Transverse colon (tissue), 4 donors: ENCODE measurements at places on chromosomes 7 and 10.

DNA sequence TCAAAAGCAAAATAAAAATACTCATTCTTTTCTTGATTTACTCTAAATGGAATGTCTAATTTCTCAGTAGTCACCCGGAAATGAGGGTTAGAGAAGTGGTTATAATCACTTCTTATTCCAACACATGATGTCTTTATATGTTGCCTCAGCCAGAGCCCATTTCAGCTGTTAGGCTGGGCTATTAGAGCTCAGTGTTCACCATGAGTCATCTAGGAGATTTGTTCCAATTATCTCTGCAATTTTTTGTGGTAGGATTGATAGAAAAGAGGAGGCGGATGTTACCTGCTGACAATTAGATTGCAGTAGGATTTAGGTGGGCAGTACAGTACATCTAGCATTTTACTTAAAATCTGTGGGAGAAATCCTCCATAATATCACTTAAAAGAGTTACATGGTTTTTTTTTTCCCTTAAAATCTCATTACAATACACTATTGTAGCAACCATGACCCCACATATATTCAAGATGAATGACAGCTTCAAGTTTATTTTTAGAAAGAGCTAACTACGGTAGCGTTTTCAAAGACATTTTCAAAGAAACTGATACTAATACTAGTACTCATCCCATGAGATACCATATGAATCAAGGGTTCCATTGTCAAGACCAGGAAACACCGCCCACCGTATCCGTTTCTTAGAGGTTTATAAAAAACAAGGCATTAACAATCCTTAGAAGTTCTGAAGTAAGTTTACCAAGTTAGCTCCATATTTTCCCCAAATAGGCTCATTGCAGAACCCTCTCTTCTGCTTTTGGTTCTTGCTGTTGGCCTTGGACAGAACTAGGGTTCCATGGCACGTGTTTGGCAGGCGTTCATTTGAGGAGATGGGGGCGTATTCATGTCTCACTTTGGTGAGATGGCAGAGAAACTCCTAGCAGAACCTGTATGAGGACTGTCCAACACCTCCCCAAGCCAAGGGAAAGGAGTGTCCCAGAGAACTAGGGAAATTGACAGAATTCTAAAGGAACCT is 10.4 kb downstream of the CPA2 start:
- no peak for DNase-seq

- no peak for DNase-seq
Measured at GRCh38 chr7:132399367-132399766, 176.9 kb downstream of the PLXNA4 start.

DNA sequence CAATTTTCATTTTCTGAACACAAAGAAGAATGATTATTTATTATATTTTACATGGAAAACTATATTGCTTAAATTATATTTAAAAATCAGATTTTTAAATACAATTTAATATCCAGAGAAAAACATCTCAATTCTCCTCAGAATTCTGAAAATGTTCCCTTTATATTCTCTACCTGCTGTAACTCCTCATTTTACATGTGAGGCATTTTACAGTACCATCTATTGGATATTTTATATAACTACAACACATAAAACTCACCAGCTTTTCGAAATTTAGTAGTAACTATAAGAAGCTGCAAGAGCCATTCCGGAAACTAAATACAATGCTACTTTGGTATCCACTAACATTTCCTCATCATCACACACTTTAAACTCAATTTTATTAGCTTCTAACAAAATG is 264.6 kb downstream of the DGKB start:
- no peak for DNase-seq

- DNase-seq, result peak; percentile 29
Measured at GRCh38 chr10:88114368-88114767, 250.9 kb downstream of the PTEN start.

DNA sequence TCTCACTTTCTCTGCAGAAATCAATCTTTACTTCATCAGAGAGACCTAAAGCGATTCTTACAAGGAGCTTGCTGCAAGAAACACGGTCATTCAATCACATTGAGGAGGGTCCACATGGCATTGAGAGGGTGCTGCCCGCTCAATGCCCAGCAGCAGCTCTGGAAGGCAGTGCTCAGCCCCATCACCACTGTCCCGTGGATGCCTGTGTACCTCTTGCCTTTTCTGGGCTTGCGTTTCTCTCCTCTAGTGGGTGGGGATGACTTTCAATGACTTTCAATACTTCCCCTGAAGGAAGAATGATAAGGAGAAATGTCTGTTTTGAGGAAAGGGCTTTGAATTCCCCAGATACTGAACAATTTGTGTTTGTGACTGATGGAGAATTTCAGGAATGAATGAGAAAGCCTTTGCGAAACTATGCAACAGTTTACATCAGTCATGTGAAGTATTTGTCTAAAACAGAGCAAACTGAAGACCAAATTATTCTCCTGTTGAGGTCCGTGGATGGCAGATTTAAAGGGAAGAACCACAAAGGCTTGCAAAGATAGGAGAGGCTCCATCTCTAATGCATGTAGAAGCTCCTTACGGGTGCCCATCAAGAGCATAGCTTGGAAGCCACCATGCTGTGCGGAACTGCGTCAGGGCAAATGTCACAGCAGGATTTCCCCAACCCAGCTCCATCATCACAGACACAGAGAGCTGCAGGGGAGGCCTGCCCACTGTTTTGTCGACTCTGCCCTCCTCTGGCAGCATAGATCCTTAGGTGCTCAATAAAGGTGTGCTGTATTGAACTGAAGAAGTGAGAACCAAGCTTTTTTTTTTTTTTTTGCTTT is 6.6 kb upstream of the ZNF22 start:
- DNase-seq, result no peak

DNA sequence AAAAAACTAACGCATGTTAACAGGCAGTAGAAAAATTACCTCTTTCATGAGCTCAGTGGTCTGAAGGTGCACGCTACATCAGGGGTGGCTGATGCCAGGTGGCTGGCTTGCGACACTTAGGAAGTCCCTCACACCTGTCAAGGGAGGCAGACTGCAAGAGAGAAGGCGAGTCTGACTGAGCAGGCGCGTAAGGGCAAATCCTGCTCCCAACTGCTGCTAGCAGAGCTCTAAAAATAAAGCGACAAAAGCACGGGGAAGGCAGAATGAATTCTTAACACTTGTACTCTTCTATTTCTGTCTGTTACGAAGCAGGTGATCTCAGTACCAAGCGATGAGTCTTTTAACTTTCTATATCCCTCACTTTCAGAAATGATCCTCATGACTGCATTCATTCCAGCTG is 33.1 kb downstream of the CACNA2D1 start:
- no peak for DNase-seq

- no peak for DNase-seq
Measured at GRCh38 chr10:36493516-36493880, 631.9 kb upstream of the ANKRD30A start.

- DNase-seq, result no peak
Measured at GRCh38 chr10:12980713-12981306, 20.7 kb downstream of the CCDC3 start.

GRCh38 chr10:96703358-96703757 is 17.0 kb downstream of the PIK3AP1 start:
- DNase-seq, result no peak

- no peak for DNase-seq
Measured at GRCh38 chr7:44497155-44498027, 6.9 kb upstream of the NUDCD3 start.

- peak; percentile 14 for DNase-seq
Measured at GRCh38 chr7:3955751-3956696, 655.0 kb downstream of the SDK1 start.

GRCh38 chr10:37855636-37856035 is 1.8 kb downstream of the ZNF248 start:
- no peak for DNase-seq

- no peak for DNase-seq
Measured at GRCh38 chr7:103592187-103592586, 146.2 kb upstream of the SLC26A5 start.

DNA sequence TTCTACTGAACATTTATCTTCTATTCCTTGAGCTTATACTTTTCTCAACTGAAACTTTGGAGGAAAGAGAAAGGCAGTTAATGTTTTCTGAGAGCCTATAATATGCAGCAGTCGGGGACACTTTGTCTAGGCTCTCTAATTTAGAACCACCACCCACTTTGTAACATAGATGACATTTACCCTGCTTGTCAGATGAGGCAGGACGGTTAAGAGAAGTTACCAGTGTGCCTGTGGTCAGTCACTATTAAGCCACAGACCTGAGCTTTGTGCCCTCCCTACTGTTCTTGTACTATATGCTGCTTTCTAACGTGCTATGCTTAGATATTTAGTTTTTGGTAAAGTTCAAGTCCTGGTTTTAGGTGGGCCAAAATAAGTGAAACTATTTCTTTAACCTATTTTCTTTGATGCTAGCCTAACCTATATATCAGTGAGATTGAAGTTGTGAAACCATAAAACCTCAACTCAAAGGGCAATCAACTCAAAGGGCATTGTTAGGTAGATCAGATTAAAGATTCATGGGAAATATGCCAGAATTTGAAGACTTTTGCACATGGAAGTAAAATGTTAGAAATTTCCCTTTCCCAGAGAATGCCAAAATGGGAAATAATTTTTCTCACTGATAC is 156.5 kb upstream of the AGR3 start:
- DNase-seq, result no peak

GRCh38 chr7:66974986-66975590 is 20.3 kb downstream of the SBDS start:
- no peak for DNase-seq

- peak; percentile 81 for DNase-seq
Measured at GRCh38 chr7:25854608-25855497, 297.1 kb upstream of the NFE2L3 start.

- DNase-seq, result no peak
Measured at GRCh38 chr7:157727964-157728615, 391.3 kb downstream of the DNAJB6 start.

DNA sequence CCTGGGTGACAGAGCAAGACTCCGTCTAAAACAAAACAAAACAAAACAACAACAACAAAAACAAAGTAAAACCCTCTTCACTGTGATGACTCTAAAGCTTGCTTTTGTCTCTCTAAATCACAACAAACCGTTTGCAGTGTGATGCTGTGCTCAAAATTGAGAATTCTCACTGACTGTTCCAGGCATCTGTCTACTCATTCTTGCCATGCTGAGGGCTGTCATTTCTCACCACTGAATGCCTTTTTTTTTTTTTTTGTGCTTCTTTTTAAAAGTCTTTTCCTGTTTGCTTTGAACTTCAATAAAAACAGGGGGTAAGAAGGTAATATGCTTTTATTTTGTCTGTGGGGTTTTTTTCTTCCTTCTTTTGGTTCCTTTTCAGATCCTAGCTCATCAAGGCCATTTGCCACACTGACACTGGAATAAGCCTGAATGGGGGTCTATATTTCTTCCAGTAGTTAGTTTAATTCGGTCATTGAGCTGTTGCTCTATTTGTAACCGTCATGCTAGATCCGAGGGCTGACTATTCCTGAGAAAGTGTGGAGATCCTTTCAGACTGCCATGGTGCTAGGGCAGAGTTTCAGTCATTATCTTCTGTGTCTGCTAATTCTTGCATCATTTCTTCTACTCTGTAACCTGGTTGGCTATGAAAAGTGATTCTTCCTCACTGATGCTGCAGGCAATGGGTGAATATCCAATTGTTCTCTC is 10.6 kb downstream of the FAS start:
- no peak for DNase-seq

- no peak for DNase-seq
Measured at GRCh38 chr10:109062371-109062770, 860.9 kb downstream of the XPNPEP1 start.

GRCh38 chr7:142454862-142455261 is 197.0 kb upstream of the PRSS58 start:
- DNase-seq, result no peak

DNA sequence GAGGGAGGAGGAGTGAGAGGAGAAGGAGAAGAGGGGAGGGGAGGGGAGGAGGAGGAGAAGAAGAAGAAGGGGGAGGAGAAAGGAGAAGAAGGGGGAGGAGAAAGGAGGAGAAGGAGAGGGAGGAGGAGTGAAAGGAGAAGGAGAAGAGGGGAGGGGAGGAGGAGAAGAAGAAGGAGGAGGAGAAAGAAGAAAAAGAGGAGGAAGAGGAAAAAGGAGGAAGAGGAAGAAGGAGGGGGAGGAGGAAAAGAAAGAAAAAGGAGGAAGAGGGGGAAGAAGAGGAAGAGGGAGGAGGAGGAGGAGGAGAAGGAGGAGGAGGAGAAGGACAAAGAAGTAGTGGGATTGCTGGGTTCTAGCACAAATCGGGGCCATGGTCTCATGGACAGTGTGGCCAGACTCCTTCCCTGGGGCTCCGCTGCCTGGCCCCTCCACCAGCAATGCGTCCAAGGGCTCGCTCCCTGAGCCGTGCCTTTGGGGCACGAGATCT is 4.2 kb upstream of the MAFK start:
- DNase-seq, result no peak

- peak; percentile 88 for DNase-seq
Measured at GRCh38 chr7:73811760-73812168, 19.0 kb upstream of the CLDN4 start.

- DNase-seq, result no peak
Measured at GRCh38 chr7:16975712-16976111, 93.9 kb upstream of the AGR3 start.

DNA sequence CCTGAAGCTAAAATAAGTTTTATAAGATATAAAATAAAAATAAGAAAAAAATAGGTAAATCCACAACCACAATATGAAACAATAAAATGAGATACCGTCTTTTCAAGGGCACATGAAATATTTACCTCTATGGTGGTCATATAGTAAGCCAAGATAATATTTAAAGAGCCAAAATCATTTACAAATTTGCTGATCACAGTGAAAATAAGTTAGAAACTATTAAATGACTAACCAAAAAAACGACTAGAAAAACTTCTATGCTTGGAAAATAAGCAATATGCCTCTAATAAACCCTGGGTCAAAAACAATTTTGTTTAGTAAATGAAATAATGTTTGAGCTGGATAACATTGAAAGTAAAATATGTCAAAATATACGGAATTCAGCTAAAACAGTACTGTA is 535.2 kb downstream of the GRID1 start:
- no peak for DNase-seq

DNA sequence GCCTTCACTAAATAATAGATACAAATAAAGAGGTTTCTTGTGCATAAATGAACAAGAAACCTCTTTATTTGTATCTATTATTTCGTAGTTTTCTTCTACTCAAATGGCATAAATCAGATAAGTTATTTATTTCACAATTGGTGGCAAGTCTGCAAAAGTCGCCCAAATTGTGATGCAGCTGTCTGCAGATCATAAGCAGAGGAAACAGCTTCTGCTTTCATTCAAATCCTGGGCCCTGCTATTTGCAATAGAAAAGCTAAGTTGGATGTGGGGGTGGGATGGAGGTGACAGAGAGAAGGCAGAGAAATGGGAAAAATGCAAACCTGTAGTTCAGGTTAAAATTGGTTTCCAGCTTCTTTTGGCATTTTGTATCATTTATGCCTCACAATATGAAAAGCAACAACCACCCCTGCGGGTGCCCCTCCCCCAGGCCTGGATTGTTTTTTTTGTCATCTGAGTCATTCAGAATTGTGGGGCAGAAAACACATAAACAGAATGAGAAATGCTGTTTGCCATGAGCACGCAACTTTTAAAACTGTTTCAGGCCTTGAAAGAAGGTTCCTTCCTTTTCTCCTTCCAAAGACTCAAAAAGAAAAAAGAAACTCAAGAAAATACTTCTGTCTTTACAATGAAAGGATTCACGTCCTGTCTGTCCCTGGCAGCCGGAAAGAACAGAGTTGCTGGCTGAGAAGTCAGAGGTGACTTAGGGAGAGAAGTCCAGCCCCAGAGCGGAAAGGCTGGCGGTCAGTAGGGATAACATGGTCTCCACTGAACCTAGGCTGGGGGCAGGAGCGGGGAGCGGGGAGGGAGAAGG is 132.9 kb downstream of the BAMBI start:
- no peak for DNase-seq
